Renal pelvis (tissue), 12 donors: ENCODE measurements at places on chromosomes 3 and 15. TPM values are rescaled to one million over a fixed set of nuclear protein-coding genes. Genes with fewer than 3 reads are reported as not detected.

GRCh38 chr3:197019021-197019420 is 10.6 kb downstream of the MELTF start:
- no peak for DNase-seq

BFSP2 gene
- polyA plus RNA-seq: 0.13 TPM

GRCh38 chr3:127472506-127472905 is 118.0 kb downstream of the TPRA1 start:
- DNase-seq: no peak

KNG1 gene
- 84.2 TPM for polyA plus RNA-seq

- DNase-seq: peak; percentile 76
These were observed 60.7 kb upstream of the HEG1 start for GRCh38 chr3:125116311-125117080.

DNA sequence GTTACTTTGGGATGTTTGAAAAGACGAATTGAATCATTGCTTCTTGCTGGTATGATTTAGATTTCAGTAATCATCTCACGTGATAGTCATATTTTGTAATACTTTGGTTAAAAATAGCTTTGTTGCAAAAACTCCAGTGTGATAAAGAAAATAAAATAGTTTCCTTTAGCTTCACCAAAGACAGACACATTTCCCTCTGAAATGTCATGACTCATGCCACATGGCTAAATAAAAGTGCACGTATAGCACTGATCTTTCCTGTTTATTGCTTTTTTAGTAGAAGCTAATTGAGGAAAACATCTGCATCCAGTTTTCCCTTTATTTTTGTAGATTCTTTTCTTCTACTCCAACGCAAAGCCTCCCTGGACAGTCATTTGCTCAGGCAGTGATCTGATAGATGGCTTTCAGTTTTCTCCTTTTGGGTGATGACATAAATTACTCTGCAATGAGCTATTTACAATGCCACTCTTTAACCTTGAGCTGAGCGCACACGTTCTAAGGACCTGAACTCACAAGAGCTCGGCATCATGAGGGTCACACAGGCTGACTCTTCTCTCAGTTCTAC is 84.9 kb downstream of the ARNT2 start:
- no peak for DNase-seq

LXN gene
- polyA plus RNA-seq: 21.6 TPM

- no peak for DNase-seq
These were observed 4.8 kb upstream of the RHOV start for GRCh38 chr15:40878785-40879184.

ITIH1 gene
- polyA plus RNA-seq: not detected

DNA sequence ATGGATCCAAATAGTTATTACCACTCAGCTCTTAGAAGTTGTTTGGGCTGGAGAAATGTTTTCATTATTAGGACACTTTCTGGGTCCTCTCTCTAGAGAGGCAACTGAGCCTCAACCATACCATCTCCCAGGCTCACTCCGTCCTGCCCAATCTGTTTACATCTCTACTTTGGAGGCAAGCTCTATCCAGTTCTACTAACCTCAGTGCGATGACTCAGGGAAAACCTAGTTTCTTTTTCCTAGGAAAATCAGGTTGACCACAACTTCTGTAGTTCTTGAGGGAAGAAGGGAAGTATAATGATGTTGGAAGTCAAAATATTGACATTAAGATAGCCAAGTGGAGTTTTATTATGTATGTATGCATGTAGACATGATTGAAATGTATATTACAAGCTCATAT is 40.4 kb downstream of the LPP start:
- no peak for DNase-seq

DNA sequence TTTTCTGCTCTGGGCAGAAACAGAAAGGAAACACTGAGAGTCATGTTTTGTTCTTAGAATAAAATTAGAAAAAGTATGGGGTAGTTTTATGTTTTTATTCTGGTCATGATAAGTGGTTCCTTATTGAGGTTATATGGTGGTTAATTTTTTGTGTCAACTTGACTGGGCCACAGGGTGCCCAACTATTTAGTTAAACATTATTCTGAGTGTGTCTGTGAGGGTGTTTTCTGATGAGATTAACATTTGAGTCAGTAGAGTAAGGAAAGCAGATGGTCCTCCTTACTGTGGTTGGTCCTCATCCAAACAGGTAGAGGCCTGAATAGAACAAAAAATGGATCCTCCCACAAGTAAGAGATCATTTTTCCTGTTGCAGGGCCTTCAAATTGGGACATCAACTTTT is 98.9 kb downstream of the C3orf38 start:
- DNase-seq: no peak

GRCh38 chr3:60801307-60801706 is 449.9 kb downstream of the FHIT start:
- DNase-seq: no peak

DNA sequence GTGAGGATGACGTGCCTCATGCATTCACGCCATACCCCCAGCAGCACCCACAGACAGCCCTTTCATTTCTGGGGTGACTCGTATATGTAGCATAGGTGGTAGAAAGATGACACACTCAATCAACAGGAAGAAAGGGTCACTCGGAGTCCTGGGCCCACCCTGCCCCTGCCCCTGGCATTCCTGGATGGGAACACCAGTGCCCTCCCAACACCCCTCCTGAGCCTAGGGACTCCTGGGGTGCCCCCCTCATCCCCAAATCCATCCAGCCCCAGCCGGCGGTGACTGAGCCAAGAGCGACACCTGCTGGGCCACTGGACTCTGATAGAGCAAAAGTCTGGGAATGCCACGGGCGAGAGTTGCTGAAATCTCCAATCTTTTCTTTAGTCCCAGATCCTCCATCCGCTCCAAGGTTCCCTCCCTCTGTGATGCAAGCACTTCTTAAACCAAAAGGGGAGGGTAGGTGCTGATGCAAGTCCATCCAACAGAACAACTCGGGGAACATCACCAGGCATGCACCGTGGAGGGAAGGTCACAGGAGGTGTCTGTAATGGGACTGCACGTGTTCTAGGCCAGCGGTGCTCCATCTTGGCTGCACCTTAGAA is 31.1 kb downstream of the ACAN start:
- no peak for DNase-seq

- DNase-seq: no peak
These were observed 44.3 kb upstream of the HACD2 start for GRCh38 chr3:123628996-123629746.

DNA sequence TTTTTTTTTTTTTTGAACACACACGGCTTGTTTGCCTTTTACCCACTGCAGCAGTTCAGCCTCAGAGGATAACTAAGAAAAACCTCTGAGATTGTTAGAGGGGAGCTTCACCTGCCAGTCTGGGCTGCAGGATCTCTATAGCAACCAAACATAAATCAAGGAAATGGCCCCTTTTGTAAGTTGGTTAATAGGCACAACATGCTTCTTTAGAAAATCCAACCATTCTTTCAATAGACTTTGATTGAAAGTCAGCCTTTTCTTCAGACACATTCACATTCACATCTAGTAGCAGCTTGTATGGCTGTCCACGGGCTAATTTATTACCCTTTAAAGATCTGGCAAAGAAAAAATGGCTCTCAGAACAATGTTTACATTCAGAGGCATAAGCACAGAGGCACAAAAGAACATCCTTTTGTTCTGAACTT is 136.6 kb upstream of the RARB start:
- peak; percentile 62 for DNase-seq

C3orf80 gene
- 0.22 TPM for polyA plus RNA-seq
